D341Med (cell line): ENCODE measurements at places on chromosomes 3 and 15.
A peak's percentile ranks its signal among the peaks of the same experiment; 100 is the strongest.

DNA sequence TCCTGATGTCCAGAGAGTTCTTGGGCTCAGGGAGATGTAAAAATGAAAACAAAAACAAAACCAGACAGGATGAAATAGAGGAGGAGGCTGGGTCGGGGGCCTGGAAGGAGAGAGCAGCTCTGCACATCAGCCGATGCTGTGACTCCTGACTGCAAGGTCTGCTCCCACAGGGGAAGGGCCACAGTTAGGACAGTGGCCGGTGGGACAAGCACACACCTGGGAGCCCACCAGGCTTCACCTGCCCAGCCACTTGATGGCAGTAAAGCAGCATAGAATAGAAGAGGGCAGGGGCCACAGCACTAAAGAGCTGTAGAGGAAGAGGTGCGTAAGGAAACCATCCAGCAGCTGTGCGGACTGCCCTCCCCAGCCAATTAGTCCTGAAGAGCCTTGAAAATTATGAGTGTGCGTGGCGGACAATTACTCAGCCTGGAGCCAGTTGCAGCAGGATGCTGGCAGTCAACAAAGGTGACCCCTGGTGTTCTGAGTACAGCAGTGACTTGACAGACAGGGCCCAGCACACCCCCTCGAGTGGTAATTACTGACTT is 29.8 kb downstream of the ALS2CL start:
- DNase-seq, result peak; percentile 25

- peak; percentile 41 for DNase-seq
These were observed 192.6 kb upstream of the LYSMD4 start for GRCh38 chr15:99925661-99926461.

DNA sequence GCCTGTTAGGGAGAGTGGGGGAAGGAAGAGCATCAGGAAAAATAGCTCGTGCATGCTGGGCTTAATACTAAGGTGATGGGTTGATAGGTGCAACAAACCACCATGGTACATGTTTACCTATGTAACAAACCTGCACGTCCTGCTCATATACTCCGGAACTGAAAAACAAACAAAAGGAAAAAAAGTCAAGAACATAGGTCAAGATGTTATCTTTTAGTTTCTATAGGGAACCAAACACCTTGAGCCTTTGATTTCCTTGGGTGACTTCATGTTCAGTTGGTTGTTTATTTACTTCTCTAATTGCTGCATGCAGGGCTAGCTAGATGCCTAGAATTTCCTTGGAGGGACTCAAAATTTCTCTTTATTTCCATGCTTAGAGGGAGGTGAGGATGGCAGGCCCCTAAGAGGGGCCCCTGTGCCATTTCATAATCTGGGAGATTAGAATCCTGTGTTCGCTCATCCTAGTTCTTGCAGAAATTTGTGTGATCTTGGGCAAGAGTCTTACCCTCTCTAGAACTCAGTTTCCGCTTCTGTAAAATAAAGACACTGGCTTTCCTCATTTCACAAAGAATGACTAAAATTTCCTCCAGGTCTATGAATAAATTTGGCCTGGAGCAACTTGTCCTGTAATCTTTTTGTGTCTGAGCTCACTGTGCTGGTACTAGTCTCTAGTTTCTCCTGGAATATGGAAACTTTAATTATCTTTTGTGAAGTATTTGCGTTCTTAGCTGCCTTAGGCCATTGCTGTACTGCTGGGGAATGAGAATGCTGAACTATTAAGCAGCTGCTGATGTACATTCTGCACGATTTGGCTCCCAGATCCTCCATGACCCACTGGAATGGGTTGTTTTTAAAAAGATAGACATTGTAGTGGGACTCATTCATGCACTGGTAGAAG is 457.5 kb downstream of the EDEM1 start:
- DNase-seq, result no peak

- DNase-seq, result peak; percentile 29
These were observed 22.3 kb downstream of the FBXL2 start for GRCh38 chr3:33299395-33300081.

- no peak for DNase-seq
These were observed 348.1 kb downstream of the LSAMP start for GRCh38 chr3:116097226-116097625.
